ENCODE measurements at places on chromosomes 6 and 20. TPM values are rescaled to one million over a fixed set of nuclear protein-coding genes. Genes with fewer than 3 reads are reported as not detected.

The FAM162B gene
- 3.7 TPM for total RNA-seq

The PGBD1 gene
- total RNA-seq = 4.6 TPM

GRCh38 chr6:66421570-66421969 lies 714.5 kb upstream of the EYS start:
- DNase-seq = no peak

The TUBB2B gene
- total RNA-seq = 7.5 TPM

- no peak for DNase-seq
These were observed 83.9 kb upstream of the SYNDIG1 start for GRCh38 chr20:24385547-24385946.

DNA sequence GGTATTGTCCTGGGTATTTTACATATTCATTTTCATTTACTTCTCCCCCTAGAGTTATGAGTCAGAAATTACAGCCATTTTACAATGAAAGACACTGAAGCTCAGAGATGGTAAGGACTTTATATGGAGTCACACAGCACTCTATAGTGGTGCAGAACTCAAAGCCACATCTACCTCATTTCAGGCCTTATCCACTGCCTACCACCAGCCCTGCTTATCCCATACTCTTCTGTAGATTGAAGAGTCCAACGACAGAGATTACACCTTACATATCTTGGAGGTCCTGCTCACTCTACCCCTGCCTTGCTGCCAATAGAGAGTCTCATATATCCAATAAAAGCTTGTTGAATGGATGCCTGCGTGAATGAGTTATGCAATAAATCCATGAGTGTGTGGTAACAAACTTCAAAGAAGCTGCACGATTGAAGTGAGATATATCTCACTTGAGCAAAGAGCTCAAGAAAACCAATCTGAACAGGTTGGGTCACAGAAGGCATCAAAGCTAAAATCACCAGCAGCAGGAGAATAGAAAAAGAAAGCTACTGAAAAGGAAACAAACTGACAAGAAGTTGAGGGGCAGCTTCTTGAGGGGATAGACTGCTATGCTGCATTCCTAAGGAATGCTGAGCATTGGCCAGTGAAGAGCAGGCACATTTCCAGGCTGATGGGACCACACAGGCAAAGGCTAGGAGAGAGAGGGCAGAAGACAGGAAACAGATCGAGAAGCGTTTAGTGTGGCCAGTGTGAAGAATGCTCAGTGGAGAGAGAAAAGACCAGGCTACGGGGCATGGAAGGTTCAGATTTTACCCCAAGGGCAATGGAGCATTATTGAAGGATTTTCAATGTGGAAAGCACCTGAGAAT lies 585.6 kb downstream of the DHX35 start:
- DNase-seq = no peak

The ZBTB9 gene
- total RNA-seq = 1.9 TPM

The EDN3 gene
- total RNA-seq = 0.96 TPM

DNA sequence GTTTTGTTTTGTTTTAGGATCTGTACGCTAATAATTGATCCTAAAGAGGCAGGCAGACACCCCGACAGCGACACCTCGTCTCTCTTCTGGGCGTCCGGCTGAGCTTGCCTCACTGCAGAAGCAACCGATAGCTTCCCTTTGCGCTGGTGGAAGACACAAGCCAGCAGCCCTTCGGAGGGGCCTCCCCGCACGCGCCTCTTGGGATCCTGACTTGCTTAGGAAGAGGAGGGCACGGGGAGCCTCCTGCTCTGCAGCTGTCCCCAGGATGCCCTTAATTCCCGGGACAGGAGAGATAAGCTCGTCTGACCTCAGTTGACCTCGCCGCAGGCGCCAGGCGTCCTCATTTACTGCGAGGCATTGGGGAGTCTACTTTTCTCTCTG lies 94.0 kb downstream of the CD83 start:
- no peak for DNase-seq
